ENCODE measurements at places on chromosomes 6 and 20.

- DNase-seq, result no peak
Observed at GRCh38 chr6:110589865-110590513, 113.6 kb upstream of the SLC22A16 start.

GRCh38 chr6:167579806-167580618 is 246.7 kb upstream of the AFDN start:
- DNase-seq, result no peak

GRCh38 chr20:34363465-34364222 is 571 bp downstream of the ITCH start:
- peak; percentile 44 for DNase-seq

- peak; percentile 98 for DNase-seq
Observed at GRCh38 chr6:95087394-95088097, 489.8 kb upstream of the MANEA start.
